ENCODE measurements at places on chromosomes 1 and 21.

DNA sequence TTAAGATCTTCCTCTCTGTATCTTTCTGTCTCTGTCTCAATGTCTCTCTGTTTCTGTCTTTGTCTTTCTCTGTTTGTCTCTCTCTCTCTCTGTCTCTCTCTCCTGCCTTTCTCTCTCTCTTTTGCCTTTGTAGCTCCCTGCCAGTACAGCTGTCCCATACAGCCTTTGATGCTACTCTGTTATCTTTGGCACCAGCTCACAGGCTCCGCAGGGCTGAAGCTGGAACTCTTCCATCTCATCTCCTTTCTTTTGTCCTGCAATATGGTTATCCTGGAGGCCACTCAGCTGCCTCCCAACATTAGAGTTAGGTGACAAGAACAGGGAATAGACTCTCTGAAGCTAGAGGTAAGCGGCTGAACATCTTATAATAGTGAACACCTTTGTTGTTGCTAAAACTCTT, 354.3 kb upstream of the NEGR1 start:
- no peak overlapping the region for H3K4me3 ChIP-seq
- no peaks in the 10 kb centered on the region for H3K27me3 ChIP-seq
- H3K4me1 ChIP-seq, result no peaks in the 10 kb centered on the region
- no peak for DNase-seq
- no peak overlapping the region for H3K27ac ChIP-seq

DNA sequence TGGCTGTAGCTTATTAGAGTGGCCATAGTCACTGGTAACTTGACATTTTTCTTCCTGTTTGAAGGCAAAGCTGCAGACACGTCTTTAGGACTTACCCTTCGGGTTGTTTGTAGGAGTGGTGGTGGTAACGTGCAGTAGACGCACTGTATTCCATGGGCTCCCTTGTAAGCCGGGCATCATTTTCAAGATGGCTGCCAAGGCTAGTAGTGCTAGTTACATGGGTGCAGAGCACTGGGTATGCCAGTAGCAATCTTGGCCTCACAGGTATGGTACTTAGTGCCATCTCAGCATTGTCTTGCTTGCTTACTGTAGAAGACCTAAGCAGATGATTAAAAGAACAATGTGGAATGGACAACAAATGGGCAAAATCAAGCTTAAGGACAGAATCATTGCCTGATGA, 1.9 kb downstream of the YBX1 start:
- peaks cover 42% of the 10 kb centered on the region for H3K4me1 ChIP-seq
- H3K27me3 ChIP-seq, result no peaks in the 10 kb centered on the region
- peaks cover 8% of the 10 kb centered on the region for H3K36me3 ChIP-seq
- no peak overlapping the region for H3K27ac ChIP-seq
- H3K4me3 ChIP-seq, result no peak overlapping the region

GRCh38 chr1:94988356-94988755, 61.4 kb upstream of the CNN3 start:
- H3K27ac ChIP-seq, result no peak overlapping the region
- H3K27me3 ChIP-seq, result no peaks in the 10 kb centered on the region
- H3K36me3 ChIP-seq, result no peaks in the 10 kb centered on the region
- H3K4me1 ChIP-seq, result no peaks in the 10 kb centered on the region
- H3K4me3 ChIP-seq, result no peak overlapping the region
- DNase-seq, result no peak

GRCh38 chr1:157880621-157881020, 39.0 kb upstream of the CD5L start:
- H3K27ac ChIP-seq, result no peak overlapping the region
- no peaks in the 10 kb centered on the region for H3K36me3 ChIP-seq
- H3K4me3 ChIP-seq, result no peak overlapping the region
- H3K27me3 ChIP-seq, result no peaks in the 10 kb centered on the region
- no peaks in the 10 kb centered on the region for H3K4me1 ChIP-seq

- no peaks in the 10 kb centered on the region for H3K27me3 ChIP-seq
- no peak overlapping the region for H3K27ac ChIP-seq
- H3K4me3 ChIP-seq, result peak overlapping the region; percentile 2
- peaks cover 10% of the 10 kb centered on the region for H3K4me1 ChIP-seq
Measured at GRCh38 chr1:63134501-63135173, 187.7 kb upstream of the FOXD3 start.

- no peak for DNase-seq
- peak overlapping the region; percentile 34 for H3K27ac ChIP-seq
- peaks cover 48% of the 10 kb centered on the region for H3K4me1 ChIP-seq
- peak overlapping the region; percentile 33 for H3K4me3 ChIP-seq
- no peaks in the 10 kb centered on the region for H3K36me3 ChIP-seq
- H3K27me3 ChIP-seq, result no peaks in the 10 kb centered on the region
Measured at GRCh38 chr1:28246427-28246832, 10.5 kb downstream of the ATP5IF1 start.

DNA sequence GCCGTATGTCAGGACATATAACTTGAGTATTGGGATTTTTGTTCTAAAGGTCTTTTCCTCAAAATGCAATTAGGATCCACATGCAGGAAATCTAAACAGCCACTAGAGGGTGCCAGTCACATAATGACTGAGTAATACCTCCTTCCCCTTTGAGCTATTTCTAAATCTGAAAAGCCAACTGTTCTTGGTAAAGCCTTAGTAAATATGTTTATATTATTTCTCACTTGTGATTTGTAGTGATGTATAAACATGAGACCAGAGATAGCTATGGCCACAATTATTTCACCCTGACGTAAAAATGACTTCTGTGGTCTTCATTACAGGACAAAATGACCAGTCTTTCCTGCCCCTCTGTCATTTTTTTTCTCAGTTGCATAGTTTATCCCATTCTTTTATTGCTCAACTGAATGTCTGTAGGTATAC, 41.0 kb upstream of the DR1 start:
- no peaks in the 10 kb centered on the region for H3K36me3 ChIP-seq
- H3K27ac ChIP-seq, result no peak overlapping the region
- H3K4me1 ChIP-seq, result no peaks in the 10 kb centered on the region

- no peaks in the 10 kb centered on the region for H3K36me3 ChIP-seq
- H3K4me1 ChIP-seq, result peaks cover 7% of the 10 kb centered on the region
- H3K4me3 ChIP-seq, result no peak overlapping the region
- H3K27me3 ChIP-seq, result no peaks in the 10 kb centered on the region
Measured at GRCh38 chr1:39214998-39215873, 10.7 kb downstream of the MACF1 start.
